ENCODE measurements at places on chromosomes 1 and 21.

DNA sequence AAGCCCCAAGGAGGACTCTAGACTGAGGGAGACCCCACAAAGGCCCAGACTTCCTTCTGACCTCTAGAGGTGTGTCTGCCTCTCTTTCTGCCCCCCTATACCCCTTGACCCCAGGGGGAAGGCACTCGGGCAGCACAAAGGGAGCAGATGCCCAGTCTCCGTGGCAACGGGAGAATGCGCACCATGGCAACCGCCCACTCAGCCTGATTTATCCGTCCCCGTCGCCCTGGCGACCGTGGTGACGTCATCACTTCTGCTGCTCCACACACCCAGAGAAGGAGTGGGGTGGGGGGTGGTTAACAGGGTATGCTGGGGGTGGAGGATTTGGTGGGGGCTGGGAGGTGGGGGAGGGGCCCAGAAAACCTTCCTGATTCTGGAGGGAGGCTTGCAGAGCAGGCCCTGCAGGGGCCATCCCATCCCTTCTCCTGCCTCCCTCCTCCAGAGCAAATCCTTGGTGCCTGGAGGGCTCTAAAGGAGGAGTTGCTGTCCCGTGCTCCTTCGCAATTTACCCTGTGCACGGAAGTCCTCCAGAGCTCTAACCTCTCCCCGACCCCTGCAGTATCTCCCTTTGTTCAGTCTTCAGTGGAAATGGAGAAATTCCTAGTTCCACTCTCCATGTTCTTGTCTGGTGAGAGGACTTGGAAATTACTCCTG is 6.3 kb downstream of the CELF3 start:
- no peak for DNase-seq

DNA sequence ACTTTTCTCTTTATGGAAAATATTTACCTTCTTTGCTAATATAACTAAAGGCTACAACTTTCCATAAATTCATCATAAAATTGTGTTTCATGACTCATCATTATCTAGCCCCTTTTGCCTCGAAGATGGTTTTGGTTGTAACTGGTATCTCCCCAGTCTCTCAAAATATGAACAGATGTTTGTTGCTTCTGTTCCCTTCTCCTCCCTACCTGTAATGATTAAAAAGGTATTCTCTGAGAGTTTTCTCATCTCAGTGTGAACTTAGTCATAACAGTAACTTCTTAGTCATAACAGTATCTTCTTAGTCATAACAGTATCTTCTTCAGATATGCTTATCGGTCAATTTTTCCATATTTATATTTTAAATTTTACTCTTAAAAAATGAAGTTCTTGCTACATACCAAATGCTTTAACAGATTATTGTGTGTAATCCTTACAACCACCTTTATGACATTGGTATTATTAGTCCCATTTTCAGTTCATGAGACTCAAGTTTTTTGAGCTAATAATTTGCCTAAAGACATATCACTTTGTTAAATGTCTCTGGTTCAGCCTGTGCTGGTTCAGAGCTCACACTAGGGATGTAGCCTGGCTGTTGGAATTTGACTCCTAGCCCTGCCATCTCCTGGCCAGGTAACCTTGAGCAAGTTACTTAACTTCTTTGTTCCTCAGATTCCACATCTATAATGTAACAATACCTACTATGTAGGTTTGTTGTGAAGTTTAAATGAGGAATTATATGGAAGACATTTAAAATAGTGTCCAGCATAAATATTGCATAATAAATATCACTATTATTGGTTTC is 32.6 kb downstream of the ATP1B1 start:
- no peak for DNase-seq

DNA sequence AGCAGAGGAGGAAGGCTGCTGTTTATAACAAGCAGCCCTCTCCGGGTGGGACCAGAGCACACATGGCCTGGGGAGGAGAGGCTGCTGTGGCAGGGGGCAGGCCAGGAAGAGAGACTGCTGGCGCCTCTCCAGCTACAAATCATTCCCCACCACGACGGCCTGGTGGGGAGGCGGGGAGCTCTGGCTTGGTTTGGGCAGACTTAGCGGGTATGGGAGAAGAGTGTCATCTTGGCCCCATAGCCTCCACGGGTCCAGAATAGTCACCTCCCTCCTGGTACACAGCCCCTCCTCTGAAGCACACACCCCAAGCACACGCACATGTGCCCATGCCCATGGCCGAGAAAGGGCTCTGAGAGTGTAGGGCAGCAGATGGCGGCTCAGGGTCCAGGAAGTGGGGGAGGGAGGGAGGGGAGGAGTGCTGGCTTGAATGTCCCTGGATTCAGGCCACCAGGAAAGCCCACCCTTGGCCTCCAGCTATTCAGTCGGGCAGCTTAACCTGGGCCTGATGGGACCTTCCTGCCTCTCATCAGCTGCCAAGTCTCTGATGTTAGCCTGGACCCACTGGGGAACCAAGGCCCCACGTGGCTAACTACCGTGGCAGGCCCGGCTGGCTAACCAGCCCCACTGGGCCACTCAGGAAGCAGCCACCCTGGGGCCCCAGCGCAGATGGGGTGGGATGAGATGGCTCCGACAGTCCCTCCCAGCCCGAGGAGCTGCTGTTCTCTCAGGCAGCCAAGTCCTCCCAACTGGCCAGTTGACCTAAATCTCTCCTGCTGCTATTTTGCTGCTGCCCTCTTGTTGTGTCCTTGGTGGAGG is 10.9 kb downstream of the LRP8 start:
- DNase-seq: no peak

DNA sequence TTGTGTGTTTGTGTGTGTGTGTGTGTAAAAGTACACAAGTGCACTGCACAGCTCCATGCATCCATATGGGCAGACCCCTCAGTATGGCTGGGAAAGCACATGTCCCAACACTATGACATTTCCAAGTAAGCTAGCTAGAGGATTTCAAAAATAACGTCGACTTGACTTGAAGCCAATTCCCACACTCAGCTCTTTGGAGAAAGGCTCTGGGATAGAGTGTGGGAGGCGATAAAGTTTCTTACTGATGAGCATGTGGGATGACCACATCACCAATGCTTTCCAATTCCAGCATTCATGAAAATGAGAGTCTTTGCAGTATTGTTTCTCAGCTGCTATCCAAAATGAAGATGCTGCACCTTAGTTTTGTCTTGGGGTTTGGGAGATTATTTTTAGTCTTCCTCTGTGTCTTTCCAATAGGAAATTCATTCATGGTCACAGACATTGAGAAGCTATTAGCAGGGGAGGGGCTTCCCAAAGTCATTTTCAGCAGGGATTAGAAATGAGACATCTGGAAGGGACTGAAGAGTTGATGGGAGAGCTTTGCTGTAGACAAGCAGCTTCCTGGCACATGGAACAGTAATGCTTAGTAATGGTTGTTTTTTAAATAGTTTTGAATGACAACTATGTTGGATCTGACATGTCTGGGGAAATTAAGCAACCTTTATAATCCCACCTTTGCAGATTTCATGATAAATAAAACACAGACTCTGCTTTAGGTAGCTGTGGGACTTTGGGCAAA is 143.5 kb downstream of the ASTN1 start:
- no peak for DNase-seq

DNA sequence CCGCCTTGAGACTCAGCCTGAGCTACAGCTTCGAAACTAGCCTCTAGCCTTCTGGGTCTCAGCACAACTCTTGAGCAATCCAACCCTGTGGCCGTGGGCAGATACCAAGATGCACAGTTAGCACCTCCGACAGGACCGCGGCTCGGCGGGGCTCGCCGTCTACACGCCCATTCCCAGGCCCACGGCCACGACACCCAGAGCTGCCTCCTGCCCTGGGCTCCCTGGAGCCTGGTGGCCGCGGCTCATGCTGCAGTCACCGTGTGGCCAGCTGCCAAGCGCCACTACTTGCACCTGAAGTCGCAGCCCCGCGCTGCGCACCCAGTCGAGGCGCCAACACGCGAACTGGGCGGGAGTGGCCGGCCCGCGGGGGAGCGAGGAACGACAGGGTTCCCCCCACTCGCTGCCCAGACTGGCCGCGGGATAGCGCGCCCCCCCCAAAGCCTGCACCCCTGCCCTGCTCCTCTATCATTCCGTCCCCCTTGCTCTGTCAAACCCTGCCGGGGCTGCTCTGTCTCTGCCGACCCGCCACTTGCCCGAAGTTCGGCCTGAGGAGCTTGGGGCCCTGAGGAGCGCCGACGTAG is 729 bp upstream of the CDCA8 start:
- DNase-seq: no peak
